Thymus (tissue), 14 donors: ENCODE measurements at places on chromosomes 1 and 21.

- no peak for DNase-seq
Observed at GRCh38 chr1:36097693-36098585, 9.2 kb downstream of the ADPRS start.

GRCh38 chr1:159441360-159441759, 1.8 kb downstream of the OR10J1 start:
- DNase-seq, result no peak

- no peak for DNase-seq
Observed at GRCh38 chr1:79807816-79808215, 801.3 kb upstream of the ADGRL4 start.

DNA sequence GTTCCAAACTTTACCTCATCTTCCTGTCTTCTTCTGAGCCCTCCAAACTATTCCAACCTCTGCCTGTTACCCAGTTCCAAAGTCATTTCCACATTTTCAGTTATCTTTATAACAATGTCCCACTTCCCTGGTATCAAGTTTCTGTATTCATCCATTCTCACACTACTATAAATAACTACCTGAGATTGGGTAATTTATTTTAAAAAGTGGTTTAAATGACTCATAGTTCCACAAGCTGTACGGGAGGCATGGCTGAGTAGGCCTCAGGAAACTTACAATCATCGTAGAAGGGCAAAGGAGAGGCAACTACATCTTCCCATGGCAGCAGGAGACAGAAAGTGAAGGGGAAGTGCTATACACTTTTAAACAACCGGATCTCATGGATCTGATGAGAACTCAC, 428.5 kb upstream of the RGS18 start:
- no peak for DNase-seq

GRCh38 chr1:27520651-27521050, 30.7 kb upstream of the WASF2 start:
- no peak for DNase-seq

GRCh38 chr1:101293461-101294051, 56.7 kb downstream of the S1PR1 start:
- no peak for DNase-seq

GRCh38 chr1:26277719-26278118, 2.2 kb upstream of the SH3BGRL3 start:
- no peak for DNase-seq

- DNase-seq, result no peak
Observed at GRCh38 chr1:98692482-98692881, 31.0 kb downstream of the SNX7 start.

DNA sequence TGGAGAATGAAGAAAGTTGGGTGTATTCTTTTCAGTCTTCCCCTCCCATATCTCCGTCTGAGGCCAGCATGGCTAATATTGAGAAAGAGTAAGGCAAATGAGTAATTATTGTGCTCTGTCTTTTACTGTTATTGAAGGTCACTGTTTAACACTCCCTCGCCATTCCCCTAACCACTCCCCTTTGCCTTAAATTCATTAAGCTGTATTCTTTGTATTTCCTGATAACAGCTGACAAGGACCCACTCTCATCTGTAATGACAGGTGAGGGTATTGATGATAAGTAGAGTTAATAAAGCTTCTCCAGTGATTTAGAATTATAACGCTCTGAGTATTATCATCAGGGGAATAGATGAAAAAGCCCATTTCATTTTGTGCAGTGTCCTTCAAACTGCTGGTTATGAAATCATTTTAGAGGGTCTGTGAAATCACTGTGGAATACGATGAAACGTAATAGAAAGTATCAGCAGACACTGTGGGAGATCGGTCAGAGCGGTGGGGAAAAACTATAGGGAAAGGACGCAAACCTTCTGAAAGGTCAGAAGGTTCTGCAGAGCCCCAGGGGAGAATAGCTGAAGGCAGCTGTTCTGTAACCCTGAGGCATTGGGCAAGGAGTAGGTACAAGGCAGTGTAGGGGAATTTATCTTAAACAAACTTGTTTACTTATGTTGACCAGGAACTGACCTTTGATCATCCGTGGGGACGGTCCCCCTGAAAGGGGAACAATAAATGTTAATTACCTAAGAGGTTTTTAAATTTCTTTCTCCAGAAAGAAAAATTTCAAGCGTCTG, 46.3 kb upstream of the CACYBP start:
- no peak for DNase-seq

DNA sequence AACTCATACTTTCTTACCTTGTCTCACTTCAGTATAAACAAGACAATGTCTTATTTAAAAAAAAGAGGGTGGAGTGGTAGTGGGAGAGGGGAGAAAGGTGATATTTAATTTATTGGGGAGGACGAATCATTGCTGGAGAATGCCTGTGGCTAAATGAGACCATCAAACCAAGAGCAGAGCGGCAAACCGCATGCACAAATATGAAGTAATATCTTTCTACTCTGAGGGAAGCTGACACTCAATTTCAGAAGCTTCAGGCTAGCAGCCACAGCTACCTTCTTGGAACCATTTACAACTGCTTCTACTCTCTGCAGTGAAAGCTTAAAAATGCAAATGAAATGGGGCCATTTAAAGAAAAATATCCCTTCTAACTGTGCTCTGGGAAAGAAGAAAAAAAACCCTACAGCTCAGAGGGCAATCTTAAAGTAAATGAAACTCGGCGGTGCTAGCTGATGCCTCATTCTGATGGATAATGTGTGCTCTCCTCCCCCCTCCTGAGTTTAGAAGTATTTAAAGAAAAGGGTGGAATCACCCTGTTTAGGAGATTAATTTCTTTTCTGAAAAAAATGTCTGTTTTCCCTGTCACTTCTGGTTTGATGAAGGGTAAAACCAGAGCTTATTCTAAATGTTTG, 178.2 kb upstream of the CAMK1G start:
- DNase-seq, result no peak
